ENCODE measurements at places on chromosomes 4 and X.
A peak's percentile ranks its signal among the peaks of the same experiment; 100 is the strongest.

- DNase-seq, result no peak
Measured at GRCh38 chr4:143502231-143502630, 11.3 kb upstream of the SMARCA5 start.

GRCh38 chr4:7416745-7417432 is 17.8 kb downstream of the PSAPL1 start:
- DNase-seq, result peak; percentile 4

GRCh38 chr4:25770847-25771246 is 91.9 kb downstream of the SEL1L3 start:
- no peak for DNase-seq

- no peak for DNase-seq
Measured at GRCh38 chr4:28523681-28524190, 1663.1 kb downstream of the STIM2 start.

DNA sequence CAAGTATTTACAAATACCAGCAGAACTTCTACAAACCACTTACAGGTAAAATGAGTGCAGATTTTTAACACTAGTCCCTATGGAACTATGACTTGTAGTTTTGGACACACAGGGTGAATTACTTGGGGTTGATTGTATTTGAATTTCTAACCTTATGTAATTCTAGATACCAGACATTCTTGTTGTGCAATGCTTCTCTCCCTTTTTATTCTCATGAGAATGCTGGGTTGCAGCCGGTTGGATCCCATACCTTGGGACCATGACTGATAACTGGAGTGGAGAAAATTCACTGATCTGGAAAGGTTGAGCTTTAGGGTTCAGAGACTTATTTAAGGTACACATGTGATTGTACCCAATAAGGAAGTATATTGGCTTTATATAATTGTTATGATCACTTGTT is 8.8 kb downstream of the TET2 start:
- no peak for DNase-seq

All from testis (tissue), 5 donors.